Stimulated activated CD8-positive, alpha-beta memory T cell treated with anti-CD3 and anti-CD28 coated beads, Interleukin-7, amount 100 ng/mL, for 4 hours (primary cell): ENCODE measurements at places on chromosomes 13 and 19.

GRCh38 chr19:46629546-46630025, 4.7 kb upstream of the PTGIR start:
- DNase-seq = no peak

GRCh38 chr13:112769615-112770014, 79.8 kb downstream of the ATP11A start:
- no peak for DNase-seq

DNA sequence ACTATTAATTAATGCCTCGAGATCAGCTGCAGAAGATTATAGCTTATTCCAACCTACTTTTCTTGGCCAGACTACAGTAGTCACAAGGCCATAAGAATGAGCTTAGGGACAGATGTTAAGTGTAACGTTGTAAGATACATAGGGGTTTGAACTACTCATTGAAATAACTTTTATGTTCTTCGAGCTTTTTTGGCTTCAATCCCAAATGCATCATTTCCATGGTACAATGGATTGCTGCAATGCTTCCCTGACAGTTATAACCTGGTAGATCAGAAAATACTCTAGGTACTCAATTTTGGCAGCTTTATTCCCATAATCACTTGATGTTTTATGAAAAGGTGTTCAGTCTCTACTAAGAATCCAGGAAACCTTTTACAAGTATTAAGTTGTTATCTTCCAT, 2216.7 kb upstream of the PCDH20 start:
- no peak for DNase-seq

DNA sequence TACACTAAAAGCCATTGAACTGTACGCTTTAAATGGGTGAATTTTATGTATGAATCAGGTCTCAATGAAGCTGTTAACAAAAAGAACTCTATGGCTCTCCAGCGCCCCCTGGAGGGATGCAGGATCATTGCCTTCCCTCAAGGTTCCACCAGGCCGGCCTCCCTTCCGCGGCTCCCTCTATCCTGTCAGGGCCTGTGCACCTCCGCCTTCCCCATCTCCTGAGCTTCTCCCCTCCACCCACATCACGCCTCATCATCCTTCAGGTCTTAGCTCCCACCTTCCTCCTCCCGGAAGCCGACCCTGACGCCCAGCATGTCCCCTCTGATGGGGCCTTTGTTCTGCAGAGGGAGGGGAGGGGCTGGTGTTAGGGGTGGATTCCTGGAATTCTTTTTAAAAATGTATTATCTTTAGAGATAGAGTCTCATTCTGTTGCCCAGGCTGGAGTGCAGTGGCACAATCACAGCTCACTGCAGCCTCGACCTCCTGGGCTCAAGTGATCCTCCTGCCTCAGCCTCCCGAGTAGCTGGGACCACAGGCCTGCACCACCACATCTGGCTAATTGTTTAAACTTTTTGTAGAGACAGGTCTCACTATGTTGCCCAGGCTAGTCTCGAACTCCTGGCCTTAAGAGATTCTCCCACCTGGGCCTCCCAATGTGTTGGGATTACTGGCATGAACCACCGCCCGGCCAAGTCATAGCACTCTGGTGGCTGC, 27.7 kb downstream of the MEIS3 start:
- DNase-seq = peak; percentile 57

DNA sequence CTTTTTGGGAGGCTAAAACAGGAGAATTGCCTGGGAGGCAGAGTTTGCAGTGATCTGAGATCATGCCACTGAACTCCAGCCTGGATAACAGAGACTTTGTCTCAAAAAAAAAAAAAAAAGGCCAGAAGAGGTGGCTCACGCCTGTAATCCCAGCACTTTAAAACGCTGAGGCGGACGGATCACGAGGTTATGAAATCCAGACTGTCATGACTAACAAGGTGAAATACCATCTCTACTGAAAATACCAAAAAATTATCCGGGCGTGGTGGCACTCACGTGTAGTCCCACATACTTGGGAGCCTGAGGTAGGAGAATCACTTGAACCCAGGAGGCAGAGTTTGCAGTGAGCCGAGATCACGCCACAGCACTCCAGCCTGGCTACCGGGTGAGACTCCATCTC, 39.9 kb downstream of the ZNF611 start:
- DNase-seq = no peak

- DNase-seq = no peak
Measured at GRCh38 chr19:18435842-18436670, 1.9 kb downstream of the ISYNA1 start.

DNA sequence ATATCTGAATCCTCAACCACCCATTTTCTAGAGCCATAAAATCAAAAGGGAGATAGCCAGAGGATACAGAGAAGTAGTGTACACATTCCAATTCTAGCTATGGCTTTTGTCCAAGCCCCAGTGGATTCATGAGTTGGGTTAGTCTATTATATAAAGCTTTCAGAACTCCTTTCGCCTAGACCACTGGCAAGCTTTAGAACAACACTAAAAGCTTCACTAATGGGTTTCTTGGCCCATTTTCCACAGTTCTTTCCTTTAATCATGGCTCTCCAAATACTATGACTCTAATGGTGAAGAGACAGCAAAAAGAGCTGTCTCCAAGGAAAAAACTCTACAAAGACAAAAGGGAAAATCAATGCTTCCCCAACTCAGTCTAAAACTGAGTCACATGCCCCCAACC, 48.2 kb upstream of the SLITRK5 start:
- no peak for DNase-seq

- DNase-seq = no peak
Measured at GRCh38 chr19:54257116-54257480, at the start of gene LILRB5. TSS of gene LILRB5 (minus strand) at chr19:54257273. CDS start at chr19:54257193, 80 bp downstream.

- no peak for DNase-seq
Measured at GRCh38 chr13:76222511-76222910, 586.4 kb downstream of the LMO7 start.

DNA sequence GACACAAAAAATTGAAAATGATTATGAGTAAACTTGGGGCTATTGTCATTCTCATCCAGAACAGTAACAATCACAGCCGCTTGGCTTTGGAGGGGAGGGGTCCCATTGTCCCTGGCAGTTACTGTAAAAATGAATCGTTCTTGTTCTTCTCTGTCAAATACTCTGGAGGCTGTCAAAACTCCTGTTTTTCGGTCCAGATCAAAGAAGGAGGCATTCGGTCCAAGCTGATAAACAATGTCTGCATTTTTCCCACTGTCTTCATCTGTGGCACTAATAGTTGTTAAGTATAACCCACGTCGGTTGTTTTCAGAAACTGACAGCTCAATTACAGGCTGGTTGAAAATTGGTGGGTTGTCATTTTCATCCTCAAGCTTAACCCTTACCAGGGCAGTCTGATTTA, 3.4 kb downstream of the PCDH9 start:
- DNase-seq = no peak

GRCh38 chr19:14871619-14872230, 14.2 kb downstream of the OR7A17 start:
- DNase-seq = no peak

- no peak for DNase-seq
Measured at GRCh38 chr19:35973487-35973886, 21.5 kb upstream of the SDHAF1 start.

DNA sequence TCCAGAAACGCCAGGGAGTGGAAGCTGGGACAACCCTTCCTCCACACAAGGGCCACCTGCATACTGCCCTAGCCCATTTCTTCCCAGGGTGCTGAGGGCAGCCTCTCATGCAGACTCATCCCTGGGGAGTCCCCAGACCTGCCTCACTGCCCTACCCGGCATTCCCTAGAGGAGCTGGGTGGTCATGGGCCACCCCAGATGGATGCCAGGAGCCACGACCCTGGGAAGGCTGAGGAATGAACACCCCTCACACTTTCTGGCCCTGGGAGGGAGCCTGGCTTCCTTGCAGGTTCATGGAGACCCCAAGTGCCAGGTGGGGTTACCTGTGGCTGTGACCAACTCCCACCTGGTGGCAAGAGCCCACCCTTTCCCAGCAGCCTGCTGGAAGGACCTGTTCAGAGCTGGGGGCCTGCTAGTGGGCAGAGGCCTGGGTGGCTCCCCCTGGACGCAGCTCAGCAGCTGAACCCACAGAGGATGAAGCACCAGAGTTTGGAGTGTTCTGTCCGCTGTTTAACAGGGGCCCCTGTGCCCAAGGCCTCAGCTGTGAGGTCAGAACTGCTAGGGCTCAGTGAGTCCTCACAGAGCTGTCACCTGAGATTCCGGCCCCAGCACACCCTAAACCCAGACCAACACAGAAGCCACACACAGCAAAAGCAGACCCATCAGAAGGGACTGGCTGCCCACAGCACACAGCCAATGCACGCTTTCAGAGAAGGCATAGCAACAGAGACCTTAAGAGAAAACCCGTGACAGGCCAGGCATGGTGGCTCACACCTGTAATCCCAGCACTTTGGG, 6.6 kb downstream of the ACP4 start:
- DNase-seq = no peak

- no peak for DNase-seq
Measured at GRCh38 chr13:43387880-43388279, 364.5 kb downstream of the DNAJC15 start.

DNA sequence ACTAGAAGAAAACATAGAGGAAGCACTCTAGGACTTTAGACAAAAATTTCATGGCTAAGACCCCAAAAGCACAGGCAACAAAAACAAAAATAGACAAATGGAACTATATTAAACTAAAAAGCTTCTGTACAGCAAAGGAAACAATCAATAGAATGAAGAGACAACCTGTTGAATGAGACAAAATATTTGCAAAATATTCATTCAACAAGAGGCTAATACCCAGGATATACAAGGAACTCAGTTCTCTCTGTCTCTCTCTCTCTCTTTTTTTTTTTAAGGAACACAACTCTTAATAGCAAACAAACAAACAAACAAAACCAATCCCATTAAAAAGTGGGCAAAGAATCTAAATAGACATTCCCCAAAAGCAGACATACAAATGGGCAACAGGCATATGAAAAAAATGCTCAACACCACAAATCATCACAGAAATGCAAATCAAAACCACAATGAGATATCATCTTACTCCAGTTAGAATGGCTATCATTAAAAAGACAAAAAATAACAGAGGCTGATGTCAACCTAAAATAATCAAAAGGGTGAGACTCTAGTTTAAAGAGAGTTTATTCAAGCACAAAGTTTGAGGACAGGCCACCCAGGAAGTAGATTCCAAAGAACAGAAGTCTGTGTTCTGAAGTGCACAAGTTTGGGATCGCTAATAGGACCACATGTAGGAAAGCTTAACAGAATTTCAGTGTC, 27.1 kb upstream of the SLC7A9 start:
- no peak for DNase-seq

- DNase-seq = no peak
Measured at GRCh38 chr13:83414393-83414792, 467.9 kb downstream of the SLITRK1 start.

GRCh38 chr19:55461974-55462626, 658 bp upstream of the ISOC2 start:
- no peak for DNase-seq

- DNase-seq = no peak
Measured at GRCh38 chr13:19663416-19663979, 30.0 kb downstream of the MPHOSPH8 start.

DNA sequence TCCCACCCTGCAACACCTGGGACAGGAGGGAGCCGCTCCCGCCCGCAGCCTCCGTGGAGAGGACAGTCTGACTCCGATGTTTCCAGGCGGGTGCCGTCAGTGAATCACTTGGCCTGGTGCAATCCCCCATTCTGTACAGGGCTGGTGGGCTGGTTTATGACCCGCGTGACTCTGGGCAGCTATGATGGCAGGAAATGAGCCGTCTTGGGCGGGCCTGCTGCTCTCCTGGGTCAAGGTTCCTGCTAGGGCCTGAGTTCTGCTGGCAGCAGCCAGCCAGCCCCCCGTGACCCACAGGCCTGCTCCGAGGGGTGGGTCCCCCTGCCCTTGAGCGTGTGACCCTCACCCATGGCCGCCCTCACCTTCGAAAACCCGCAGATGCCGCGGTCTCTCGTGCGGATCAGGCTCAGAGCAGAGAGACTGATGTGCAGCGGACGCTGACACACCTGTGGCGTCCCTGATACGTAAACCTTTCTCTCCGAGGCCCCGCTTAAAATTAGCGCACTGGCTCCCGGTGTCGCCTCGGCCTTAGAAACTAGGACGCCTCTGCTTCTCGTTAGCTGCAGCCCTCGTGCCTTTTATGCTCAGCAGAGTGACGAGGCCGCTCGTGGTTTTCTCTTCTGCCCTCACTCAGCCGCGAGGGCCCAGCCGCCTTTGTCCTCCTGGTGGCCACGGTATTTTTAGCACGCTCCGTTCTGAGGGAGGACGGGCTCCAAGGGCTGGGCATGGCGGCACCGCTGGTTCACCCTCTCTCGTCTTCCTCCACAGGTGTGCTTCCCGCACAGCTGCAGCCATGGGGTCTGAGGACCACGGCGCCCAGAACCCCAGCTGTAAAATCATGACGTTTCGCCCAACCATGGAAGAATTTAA, 63.4 kb downstream of the KDM4B start:
- no peak for DNase-seq

DNA sequence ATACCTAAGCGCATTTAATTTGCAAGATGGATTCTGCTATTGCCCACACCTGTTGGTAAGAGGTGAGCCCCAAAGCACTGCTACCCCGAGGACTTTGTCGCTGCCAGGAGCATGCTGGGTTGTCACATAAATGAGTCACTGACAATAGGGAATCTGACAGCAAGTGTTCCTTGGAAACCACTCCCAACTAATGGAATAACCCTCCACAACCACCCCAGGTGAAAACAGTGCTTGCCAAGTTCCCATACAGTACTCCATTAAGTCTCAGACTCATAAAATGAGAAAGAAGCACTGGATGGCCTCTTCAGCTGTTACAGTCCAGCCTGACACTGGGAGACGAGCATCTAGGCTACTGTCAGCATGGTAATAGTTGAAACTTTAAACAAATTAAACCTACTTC, 108.6 kb downstream of the EFNB2 start:
- no peak for DNase-seq

DNA sequence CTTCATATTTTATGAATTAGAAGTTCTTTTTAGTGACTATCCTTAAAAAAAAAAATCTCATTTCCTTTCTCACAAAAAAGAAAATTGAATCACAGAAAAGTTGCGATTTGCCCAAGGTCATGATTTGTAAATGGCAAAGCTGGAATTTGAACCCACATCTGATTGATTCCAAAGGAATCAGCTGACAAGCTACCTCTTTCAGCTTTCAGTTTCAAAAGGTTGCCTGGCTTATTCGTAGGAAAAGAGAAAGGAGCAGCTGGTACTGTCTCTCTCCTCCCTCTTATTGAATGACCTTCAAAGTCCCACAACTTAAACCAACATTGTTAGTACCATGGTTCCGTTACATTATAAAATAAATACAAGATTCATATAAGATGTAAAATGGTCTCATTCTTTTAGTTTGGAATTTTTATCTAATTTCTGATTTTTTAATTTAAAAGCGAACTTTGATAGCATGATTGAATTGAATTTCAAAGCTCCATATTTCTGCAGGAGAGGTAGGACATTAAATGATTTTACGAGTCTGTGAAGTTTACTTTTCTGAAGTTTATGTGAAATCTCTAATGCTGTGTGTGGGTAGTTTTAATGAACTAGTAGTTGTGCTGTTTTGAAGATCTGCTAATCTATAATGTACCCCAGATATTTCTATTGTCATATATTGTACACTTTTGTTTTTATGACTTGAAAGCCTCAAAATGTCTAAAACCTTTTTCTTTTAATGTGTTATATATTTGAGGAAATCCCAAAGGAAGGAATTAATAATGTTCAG, 18.5 kb upstream of the KCTD4 start:
- no peak for DNase-seq
